ENCODE measurements at places on chromosomes 13 and 19. TPM values are rescaled to one million over a fixed set of nuclear protein-coding genes. Genes with fewer than 3 reads are reported as not detected.

DNA sequence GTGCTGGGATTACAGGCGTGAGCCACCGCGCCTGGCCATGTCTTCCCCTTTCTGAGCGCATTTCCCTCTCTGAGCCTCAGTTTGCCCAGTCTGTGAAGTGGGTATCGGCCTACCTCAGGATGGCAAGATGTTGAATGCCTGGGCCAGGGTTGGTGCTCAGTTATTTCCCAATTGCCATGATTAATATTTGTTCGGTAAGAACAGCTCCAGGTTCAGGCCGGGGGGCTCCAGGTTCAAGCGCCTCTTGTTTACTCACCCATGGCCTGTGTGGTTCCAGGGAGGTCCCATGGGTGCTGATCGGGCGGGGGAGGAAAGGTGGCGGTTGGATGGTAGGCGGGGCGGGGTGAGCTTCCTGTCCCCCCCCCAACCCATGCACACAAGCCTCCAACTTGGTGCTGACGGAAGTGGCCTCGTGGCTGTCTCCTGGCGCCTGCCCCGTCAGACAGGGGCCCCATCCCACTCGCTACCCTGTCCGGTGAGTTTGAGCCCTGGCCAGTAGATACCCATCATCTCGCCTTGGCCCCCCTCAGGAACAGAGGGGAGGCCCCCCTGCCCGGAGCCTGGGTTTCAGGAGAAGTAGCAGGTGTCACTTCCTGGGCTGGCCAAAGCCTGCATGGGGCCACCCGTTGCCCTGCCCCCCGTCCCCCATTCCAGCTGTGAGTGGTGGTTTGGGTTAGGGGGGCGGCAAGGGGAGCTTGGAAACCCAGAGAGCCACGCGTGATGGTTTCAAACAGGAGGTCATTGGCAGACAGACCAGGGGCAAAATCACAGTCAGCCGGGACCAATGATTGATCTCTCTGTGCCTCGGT is at the start of gene FCHO1:
TSS of gene FCHO1 (plus strand) at position 375 of the 809 bp plus-strand sequence. CDS start 3,688 bp downstream, outside the sequence.
- DNase-seq, result peak; percentile 74

Gene TNNT1
- not detected for total RNA-seq

- DNase-seq, result peak; percentile 93
Measured at GRCh38 chr19:13841086-13841961, 35.6 kb upstream of the NANOS3 start.

DNA sequence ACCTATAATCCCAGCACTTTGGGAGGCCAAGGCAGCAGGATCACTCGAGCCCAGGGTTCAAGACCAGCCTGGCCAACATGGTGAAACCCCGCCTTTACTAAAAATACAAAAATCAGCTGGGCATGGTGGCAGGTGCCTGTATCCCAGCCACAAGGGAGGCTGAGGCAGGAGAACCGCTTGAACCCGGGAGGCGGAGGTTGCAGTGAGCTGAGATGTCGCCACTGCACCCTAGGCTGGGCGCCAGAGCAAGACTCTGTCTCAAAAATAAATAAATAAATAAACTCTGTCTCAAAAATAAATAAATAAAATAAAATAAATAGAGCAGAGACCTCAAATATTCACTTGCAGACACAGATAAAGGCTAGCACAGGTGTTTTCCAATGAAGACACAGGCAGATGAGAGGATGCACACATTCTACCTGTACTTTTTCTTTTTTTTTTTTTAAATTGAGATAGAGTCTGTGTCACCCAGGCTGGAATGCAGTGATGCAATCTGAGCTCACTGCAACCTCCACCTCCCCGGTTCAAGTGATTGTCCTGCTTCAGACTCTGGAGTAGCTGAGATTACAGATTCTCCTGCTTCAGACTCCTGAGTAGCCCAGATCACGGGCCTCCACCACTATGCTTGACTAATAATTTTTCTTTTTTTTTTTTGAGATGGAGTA is 2.7 kb upstream of the RPS16 start:
- DNase-seq, result no peak

Gene BTBD2
- 57.5 TPM for total RNA-seq

Gene NLRP9
- not detected for total RNA-seq

GRCh38 chr19:3986260-3987041 is 1.2 kb upstream of the EEF2 start:
- DNase-seq, result peak; percentile 89

DNA sequence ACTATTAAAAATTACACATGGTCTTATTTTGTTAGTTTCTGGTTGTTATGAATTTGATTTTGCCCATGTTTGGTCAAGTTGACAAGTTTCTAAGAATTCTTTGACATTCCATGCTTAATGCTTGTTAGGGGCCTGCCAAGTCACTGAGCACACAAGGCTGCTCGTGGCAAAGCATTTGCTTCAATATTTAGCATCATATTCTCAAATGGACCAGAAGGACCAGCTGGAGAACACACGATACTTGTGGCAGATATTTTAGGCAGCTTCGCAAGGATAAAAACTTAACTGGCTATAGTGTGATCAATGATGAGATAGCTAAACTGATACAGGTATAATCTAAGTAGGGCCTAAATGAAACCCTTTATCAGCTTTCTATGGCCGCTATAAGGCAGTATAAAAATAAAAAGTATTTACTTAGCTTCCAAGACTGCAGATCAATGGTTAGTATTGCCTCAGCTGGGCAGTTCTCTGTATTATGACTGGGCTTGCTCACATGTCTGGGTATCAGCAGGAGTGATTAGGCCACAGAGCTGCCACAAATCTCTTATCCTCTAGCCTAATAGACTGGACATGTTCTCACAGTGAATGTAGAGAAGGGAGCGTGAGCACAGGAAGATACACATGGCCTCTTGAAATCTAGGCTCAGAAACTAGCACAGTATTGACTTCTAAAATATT is 155.9 kb upstream of the SPRY2 start:
- no peak for DNase-seq

GRCh38 chr13:33727297-33728083 is 90.5 kb upstream of the RFC3 start:
- peak; percentile 47 for DNase-seq

Gene CYP2F1
- total RNA-seq, result not detected

- DNase-seq, result no peak
Measured at GRCh38 chr13:75724752-75725517, 88.8 kb downstream of the LMO7 start.

Gene SIGLEC12
- under 0.01 TPM for total RNA-seq

Gene PLIN5
- total RNA-seq, result not detected

Gene RUBCNL
- 6.5 TPM for total RNA-seq

GRCh38 chr19:18684642-18684993 is 1.1 kb downstream of the CRTC1 start:
- peak; percentile 55 for DNase-seq

Gene SULT2A1
- not detected for total RNA-seq

Gene WDR62
- 1.8 TPM for total RNA-seq

DNA sequence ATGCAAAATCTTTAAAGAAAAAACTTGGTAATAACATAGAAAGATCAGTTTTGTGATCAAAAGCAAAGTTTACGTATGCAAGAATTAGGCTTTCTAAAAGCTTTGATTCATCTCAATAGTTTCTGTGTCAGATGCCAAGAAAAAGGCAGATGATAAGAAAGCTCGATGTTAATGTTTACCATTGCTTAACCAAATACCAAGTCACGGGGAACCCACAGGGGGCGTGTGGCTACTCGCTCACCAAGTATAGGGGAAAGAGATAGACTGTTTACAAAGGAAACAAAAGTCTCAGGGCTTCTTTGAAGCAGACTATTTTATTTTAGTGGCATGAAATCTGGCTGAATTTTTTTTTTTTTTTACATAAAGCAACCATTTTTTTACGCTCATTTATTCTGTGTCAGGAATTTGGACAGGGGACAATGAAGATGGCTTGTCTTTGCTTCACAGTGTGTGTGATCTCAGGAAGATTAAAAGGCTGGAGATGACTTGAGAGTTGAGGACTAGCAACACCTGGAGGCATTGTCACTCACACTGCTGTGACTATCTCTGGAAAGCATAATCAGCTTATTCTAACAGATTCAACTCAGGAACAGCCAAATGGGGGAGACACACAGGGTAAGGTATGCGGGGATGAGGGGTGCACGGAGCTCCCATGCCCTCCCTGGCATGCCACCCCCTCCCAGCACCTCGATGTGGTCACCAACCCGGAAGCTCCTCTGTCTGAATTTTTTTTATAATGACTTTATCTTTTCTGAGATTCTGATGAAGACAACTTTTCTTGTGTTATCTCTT is 24.9 kb downstream of the RCBTB1 start:
- DNase-seq, result no peak

DNA sequence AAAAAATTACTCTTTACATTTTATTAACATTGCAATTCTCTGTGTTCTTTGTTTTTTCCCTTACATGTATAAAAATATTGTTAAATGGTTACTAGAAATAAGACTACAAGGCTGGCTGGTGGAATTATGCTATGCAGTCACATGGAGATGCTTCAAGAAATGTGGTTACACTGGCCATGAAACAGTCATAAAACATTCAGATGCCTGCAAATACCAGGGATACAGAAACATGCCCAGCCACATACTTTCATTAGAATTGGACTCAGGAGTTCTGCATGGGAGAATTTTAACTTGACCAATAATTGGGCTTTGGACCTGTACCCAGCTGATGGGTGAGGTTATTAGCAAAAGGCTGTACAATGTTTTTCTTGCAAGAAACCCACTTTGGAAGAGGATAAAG is 1407.7 kb upstream of the SLC10A2 start:
- DNase-seq, result no peak

DNA sequence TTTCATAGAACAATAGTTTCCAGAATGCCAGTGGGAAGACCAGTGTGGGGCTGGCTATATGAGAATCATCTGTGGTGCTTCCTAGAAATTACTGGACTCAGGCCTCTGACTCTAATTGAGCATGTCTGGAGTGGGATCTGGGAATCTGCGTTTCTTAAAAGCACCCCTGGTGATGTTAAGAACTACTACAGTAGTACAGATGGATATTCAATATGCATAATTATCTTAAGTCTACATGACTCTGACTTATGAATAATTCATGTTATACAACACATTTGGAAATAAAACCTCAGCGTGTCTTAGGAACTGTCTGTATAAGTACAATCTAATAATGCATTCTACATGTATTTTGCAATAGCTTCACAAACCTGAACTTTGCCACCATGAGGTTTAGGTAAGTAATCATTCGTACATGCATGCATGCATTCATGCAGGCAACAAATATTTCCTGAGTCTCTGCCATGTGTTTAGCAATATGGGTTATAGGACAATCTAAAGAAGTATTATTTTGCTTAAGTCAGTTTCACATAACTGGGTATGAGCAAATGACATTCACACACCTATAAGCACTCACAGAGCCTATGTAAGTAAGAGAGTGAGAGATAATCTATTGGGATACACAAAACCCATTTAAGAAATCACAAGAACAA is 62.0 kb downstream of the EPSTI1 start:
- DNase-seq, result no peak

DNA sequence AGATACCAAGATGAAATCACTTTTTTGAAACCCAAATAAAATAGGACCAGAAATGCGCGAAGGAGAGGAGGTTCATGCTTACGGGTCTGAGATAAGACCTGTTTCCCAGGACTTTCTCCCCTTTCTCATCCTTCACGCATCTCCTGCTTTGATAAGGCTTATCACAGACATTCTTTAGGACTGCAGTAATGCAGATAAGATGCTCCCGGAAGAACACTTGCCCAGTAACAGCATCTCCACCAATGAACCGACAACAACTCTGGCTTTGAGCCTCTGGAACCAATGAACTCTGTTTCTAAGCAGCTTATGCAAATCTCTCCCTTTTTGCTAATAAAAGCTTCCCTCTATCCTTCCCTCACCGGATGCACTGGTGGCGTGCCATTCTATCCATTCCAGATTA is 783.4 kb upstream of the ARGLU1 start:
- no peak for DNase-seq

DNA sequence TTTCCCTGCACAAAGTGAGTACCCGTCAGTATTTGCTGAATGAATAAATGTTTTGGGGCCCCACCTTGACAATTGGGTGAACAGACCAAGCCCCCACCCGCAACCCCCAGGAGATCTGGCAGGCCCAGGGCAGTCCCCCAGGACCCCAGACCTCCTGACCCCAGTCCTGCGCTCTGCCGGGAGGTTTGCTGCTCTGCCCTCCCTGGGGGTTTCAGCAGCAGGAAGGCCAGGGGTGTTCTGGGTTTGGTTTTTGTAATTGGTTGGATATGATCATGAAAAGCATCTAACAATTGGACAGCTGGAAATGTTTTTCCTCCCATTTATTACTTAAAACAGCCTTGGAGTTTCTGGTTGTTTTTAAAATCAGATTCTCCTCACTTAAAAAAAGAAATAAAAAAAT is 193.8 kb downstream of the URI1 start:
- DNase-seq, result no peak

- no peak for DNase-seq
Measured at GRCh38 chr19:48378194-48378570, 13.2 kb downstream of the KDELR1 start.

- DNase-seq, result peak; percentile 54
Measured at GRCh38 chr19:13633109-13633508, 126.8 kb upstream of the CACNA1A start.

DNA sequence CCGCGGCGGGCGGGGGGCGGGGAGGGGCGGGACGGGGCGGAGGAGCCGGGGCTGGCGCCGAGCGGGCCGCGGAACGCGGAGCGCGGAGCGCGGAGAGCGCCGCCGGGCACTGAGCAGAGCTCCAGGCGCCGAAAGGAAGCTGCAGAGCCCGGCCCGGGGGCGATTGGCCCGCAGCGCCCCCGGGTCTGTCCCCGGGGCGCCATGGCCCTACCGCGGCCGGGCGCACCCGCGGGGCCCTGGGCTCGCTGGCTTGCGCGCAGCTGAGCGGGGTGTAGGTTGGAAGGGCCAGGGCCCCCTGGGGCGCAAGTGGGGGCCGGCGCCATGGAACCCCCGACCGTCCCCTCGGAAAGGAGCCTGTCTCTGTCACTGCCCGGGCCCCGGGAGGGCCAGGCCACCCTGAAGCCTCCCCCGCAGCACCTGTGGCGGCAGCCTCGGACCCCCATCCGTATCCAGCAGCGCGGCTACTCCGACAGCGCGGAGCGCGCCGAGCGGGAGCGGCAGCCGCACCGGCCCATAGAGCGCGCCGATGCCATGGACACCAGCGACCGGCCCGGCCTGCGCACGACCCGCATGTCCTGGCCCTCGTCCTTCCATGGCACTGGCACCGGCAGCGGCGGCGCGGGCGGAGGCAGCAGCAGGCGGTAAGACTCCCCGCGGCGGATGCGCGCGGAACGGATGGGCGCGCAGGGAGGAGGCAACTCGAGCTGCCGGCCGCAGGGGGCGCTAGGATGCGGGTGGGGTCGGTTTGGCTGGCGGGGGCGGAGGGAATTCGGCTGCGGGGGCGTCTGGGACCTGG is at the start of gene PDE4A:
TSS of gene PDE4A (plus strand) at position 95 of the 796 bp plus-strand sequence. CDS start at position 322, 227 bp downstream.
- DNase-seq, result peak; percentile 94
